ENCODE measurements at places on chromosomes 7 and 10.

DNA sequence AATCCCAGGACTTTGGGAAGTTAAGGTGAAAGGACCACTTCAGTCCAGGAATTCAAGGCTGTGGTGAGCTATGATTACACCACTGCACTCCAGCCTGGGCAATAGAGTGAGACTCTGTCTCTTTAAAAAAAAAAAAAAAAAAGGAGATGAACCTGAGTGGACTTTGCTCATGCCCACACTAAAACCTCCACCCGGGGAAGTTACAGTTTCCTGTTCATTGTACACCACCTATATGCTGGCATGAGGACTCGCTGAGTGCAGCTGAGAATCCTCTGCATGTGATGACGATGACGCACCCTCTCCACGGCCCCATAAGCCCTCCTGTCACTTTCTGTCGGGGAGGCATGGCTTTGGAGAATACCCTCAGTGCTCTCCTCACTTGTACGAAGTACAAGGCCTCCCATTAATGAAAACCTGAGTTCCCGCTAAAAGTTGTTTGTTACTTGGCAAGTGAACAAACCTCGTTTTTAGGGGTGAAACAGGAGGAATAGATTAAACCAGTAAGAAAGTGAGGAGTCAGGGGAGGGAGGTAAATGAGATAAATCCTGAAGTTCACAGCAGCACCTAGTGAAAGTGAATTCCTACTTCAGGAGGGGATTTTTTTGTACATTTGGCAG, 15.9 kb downstream of the TMEM176B start:
- no peak for DNase-seq

- no peak for DNase-seq
Observed at GRCh38 chr10:2214805-2215204, 477.5 kb upstream of the ADARB2 start.

- no peak for DNase-seq
Observed at GRCh38 chr7:15558756-15559155, 3.1 kb downstream of the AGMO start.

DNA sequence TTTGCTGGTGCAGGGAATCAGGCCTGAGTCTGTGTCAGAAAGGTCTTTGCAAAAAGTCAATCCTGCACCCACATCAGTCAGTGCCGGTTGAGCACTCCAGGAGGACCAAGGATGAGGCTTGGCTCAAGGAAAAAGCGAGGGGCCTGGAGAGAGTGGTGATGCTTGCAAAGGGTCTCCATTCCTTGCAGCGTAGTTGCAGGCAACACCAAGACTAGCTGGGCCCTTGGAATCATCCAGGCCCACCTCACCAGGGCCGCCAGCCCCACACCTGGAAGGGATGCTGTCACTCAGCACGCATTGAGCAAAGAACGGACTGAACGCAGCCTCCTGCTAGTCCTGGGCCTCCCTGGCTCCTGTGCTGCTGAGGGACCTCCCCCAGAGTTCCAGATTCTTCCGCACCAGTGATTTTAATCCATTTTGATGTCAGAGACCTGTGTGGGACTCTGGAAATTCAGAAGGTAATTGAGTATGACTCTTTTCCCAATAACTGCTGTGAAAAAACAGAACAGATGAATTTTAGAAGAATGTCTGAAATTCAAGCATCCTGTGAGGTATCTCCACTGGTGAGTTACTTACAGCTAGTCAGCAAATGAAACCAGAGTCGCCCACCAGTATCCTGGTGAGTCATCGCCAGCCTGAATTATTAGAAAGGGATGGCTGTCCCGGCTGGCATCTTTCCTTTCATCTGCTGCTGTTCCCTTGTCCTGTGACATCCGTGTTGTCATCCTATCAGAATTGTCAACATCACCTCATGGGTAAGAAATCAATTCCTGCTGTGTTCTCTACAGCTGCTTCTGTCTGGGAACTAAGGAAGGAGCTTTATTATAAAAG, 150.8 kb upstream of the NPS start:
- DNase-seq, result no peak

- DNase-seq, result no peak
Observed at GRCh38 chr7:131455546-131455945, 100.9 kb downstream of the PODXL start.

DNA sequence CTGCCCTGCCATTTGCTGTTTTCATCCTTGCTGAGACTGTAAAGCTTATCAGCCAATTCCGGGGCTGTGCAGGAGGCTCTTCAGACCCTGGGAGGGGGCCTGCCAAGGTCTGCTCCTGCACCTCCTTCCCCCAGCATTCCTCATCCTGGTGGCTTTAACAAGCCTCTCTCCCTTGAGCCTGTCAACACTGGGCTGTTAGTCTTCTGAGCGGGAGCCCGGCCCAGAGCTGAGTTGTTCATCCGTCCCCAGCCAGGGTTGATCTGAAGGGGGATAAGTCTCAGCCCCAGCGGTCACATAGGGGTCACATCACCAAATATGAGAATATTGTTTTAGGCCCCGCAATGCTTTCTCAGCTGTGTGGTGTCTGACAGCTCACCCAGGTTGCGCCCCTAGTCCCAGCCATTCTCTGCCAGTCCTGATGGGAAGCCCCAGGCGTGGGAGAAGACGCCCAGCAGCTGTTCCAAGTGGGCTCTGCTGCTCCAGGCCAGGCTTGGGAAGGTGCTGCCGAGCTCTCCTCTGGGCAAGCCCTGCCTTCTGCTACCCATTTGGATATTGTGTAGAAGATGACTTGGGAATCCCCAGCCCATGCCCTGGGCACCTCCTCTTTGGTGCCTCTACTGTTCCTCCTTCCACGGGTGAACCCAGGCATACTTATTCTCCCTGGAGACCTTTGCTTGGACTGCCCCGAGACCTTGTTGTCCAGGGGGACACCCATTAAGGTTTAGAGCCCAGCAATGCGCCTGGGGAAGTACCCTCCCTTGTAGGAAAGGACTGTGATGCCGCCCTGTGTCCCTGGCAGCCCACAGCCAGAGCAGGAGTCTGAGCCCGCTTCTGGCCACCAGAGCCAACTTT, 23.5 kb upstream of the TRIM8 start:
- no peak for DNase-seq
